Fibroblast of villous mesenchyme (primary cell): ENCODE measurements at places on chromosomes 4 and X.
A peak's percentile ranks its signal among the peaks of the same experiment; 100 is the strongest.

GRCh38 chr4:41514766-41515481 lies 23.0 kb upstream of the LIMCH1 start:
- DNase-seq, result no peak

- no peak for DNase-seq
Measured at GRCh38 chr4:172073590-172073989, 260.4 kb downstream of the GALNTL6 start.

- no peak for DNase-seq
Measured at GRCh38 chr4:11791797-11792196, 363.1 kb upstream of the HS3ST1 start.

GRCh38 chrX:74421036-74421739 lies at the start of gene SLC16A2:
TSS of gene SLC16A2 (plus strand) at chrX:74421493. CDS start at chrX:74421638, 145 bp downstream.
- DNase-seq, result peak; percentile 76

DNA sequence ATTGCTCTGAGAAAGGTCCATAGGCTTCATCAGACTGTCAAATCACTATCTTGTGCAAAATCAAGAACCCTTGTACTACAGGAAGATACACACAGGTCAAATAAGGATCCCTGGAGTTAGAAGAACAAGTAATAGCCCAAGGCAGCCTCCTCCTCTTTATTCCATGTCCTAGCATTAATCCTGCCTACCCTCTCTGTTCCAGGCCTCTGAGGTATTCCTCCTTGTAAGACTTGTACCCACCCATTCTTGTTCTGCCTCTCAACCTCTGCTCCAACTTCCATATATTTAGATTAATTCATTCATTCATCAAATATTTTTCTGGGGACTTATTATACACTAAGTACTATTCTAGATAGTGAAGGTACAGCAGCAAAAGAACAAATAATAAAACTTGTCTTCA lies 10.4 kb upstream of the PLK4 start:
- no peak for DNase-seq

DNA sequence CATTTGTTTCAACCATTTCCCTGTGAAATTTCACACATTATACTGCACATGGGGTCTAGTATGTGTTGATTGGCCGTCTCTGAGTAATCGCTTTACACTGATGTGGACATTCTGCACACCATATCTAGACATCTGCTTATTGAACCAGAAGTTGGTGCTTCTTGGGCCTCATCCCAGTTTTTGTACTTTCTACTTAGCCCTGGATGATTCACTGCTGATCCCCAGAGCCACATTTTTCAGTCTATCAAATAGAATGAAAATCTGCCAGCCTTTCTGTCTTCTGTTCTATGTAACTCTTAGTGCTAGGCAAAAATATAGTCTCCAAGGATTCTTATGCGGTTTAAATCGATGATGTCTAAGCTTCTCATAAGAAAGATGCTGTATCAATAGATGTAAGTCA lies 40.5 kb upstream of the RELL1 start:
- DNase-seq, result peak; percentile 24

DNA sequence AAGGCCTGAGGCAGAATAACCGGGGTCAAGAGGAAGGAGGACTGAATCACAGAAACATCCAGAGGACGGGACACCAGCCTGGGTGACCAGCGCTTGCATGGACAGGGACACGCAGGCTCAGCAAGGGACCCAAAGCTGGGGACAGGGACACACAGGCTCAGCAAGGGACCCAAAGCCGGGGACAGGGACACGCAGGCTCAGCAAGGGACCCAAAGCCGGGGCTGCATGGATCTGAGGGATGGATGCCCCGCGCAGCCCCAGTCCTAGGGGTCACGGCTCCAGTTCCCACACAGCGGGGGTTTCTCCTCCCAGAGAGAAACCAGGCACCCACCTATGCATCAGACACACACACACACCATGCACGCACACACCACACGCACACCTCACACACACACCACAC lies 32.5 kb downstream of the FAM53A start:
- DNase-seq, result no peak

GRCh38 chr4:169098969-169099690 lies 89.1 kb upstream of the CBR4 start:
- DNase-seq, result no peak

DNA sequence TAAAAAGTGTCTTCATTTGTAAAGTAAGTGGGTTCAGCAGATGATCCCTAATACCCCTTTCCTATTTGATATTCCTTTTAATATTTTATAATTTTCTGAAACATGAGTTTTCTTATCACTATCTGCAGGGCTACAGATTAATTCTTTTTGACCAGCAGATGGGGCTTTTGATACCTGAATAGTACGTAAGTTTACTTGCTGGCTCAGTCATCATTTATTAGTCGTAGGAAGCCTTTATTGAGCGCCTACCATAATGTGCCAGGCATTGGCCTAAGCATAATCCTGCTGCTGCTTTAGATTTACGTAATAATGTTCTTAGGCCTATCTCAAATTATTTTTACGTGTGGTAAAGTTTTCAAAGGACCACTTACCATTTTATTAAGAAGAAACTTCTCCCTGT lies 33.1 kb downstream of the OSTC start:
- peak; percentile 38 for DNase-seq

DNA sequence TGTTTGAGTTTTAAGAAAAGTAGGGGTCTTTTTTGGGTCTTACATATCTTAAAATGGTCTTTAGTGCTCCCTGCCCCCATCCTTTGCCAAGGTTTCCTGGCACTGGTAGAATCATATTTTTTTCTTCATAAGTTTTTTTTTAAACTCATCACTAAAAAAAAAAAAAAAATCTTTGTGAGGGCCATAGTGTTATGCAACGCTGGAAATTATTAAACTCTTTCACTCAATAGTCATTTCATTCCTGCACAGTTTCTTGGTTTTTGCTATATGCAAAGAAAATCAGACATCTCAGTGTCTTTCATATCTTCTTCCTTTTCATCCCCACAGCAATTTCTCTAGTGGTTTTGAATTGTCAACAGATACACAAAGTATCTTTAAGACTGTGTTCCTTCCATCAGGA lies 95.6 kb downstream of the TMA16 start:
- DNase-seq, result no peak

DNA sequence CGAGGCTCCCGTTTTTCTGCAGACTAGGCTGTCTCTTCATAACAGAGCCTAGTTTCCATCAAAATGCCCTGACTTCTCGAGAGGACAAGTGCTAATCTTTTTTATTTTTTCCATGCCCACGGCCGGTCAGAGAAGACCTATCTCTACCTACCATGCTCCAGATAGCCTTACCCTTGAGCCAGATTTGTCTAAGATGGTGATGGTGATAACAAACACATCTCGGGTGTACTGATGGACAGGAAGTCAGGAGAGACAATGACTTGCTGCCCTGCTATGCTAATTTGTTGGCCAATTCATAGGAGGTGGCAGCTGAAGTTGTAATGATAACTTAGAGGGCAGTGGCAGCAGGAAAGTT lies 42.2 kb upstream of the NKRF start:
- DNase-seq, result no peak

GRCh38 chr4:185309770-185310169 lies 86.0 kb downstream of the LRP2BP start:
- DNase-seq, result no peak

DNA sequence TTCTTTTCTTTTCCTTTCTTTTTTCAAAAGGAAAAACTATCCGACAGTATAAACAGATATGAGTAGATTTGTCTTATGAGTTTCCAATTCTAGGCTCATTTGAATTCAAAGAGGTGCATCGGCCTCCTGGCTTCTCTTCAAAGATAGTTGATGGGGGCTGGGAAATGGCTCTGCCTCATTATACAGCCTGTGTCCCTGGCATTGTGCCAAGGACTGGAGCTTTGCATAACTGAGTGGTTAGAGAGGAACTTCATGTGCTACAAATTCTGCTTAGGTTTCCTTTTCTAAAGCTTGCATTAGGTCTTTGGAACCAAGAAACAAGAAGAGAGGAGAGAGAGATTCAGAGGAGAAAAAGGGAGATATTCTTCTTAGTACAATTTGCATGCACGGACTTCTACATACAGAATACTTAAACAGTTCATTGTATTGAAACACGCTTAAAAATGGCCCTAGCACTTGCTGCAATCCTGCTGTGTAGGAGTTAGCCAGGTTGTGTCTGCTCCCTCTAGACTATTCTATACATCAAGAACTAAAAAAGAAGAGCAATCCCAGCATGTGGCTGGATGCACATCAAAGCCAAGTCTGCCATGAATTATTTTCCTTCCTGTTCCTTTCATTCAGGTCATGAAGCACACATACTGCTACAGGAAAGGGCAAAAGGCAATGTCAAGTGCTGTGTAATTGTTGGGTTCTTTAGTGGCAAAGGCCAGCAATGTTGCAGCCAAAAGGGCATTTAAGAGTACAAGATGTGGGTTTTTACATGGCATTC lies 70.9 kb downstream of the INTS12 start:
- peak; percentile 27 for DNase-seq

DNA sequence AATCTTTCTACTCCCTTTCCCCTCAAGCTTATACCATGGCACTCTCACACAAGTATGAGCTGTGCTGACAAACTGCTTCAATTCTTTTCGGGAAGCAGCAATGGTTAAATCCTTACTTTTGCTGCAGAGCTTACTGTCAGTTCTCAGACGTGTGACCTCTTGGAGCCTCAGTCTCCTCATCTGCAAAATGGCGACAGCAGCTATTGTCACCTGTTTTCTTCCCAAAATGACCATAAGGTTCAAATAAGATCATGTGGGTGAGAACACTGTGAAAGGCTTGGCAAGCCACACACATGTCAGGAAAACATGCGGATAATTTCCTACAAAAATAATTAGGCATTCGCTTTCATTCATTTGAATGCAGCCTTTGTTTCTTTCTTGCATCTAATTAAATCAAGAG lies 36.8 kb upstream of the IRF2 start:
- DNase-seq, result no peak

- DNase-seq, result no peak
Measured at GRCh38 chr4:164572877-164573279, 181.1 kb upstream of the SMIM31 start.

GRCh38 chrX:40064055-40064597 lies 33.6 kb downstream of the BCOR start:
- DNase-seq, result no peak

GRCh38 chr4:113303315-113303714 lies 253.9 kb downstream of the ANK2 start:
- no peak for DNase-seq

DNA sequence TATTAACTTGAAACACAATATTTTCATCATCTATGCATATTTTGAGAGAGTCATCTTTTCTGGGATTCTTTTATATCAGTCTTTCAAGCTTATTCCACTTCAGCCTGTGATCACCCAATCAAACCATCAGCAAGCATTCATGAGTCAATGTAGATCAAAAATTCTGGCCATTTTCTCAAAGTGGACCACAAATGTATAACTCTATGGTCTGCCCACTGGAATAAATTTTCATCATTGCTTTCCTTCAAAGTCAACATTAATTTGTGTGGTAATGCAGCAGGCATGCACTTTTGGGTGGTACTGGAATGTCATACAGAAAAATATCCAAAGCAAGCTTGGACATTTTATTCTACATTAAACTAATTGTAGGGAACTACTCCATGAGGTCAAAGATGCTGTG lies 1013.0 kb downstream of the STIM2 start:
- no peak for DNase-seq

DNA sequence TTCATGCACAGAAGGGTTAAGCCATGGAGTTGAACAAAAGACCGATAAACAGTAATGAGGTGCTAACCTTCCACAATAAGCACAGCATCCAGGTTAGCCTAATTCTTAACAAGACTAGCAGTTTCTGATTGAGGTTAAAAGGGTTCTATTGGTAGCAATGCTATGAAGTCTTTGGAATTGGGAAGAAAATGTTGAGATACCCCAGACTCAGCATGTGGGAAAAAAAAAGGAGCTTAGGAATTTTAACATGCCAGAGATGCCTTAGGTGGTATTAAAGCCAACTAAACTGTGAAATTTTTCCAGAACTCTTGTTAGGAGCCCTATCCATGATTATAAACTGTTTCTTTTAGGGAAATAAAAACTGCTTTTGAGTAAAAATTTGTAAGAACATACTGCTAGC lies 391.7 kb downstream of the GABRG1 start:
- no peak for DNase-seq

DNA sequence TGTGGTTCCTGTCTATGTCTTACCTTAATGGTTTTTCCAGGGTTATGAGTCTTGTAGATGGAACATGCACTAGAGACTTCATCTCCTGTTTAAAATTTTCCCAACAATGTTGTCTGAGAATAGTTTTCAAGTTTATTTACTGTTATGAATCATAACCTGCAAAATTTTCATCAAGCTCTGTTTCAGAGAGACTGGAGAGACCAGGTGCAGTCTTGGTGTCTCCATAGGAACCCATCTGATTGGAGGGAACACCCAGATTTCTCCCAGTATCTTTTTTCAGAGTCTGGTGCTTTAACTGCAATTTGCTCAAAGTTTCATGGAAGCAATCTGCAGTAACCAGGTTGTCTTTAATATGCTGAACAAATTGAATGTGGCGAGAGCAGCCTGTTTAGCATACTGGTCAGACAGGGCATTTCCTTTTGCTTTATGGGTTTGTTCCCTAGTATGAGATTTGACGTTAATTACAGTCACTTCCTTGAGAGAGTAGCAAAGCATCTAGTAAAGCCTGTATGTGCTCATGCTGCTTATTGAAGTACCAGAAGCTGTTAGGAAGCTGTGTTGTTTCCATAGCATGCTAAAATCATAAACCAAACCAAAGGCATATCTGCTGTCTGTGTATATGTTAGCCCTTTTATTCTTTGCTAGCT lies 18.8 kb upstream of the VSIG1 start:
- no peak for DNase-seq

DNA sequence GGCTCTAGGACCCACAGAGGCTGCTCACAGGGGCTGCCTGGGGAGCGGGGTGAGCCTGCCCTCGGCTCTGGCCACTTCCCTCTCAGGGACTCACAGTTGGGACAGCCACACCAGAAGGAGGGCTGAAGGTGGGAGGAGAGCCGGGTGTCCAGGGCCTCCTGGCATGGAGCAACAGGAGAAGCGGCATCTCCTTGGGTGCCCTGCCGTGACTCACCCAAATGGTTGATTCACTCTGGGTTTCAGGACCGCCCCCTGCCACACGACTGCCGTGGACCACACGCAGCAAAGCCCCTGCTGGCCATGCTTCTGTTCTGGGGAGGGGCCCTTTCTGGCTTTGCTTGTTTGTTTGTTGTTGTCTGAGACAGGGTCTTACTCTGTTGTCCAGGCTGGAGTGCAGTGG lies 86.0 kb upstream of the AFAP1 start:
- no peak for DNase-seq

GRCh38 chr4:172168888-172169287 lies 355.7 kb downstream of the GALNTL6 start:
- peak; percentile 44 for DNase-seq

DNA sequence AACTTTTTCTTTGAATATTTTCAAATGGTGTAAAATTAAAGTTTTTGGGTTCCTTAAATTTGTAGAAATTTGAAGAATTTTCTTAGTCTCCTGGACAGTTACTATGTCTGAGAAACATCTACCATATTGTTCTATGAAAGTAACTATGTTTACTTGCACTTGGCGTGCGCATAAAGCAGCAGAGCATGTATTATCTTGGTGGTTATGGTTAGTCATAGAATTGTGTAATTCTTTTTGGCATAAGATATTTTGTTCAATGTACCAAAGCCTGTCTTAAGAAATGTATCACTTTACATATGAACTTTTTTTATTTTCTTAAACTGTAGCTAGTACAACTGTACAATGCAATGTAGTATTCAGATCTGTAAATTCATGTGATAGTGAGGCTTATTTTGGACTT lies 49.2 kb downstream of the CDS1 start:
- peak; percentile 71 for DNase-seq

- peak; percentile 100 for DNase-seq
Measured at GRCh38 chr4:38667085-38667893, 3.3 kb downstream of the KLF3 start.
